CD8-positive, alpha-beta memory T cell (primary cell): ENCODE measurements at places on chromosomes 7 and 10.

- no peak for DNase-seq
Measured at GRCh38 chr7:90604383-90604782, 8.3 kb downstream of the CDK14 start.

GRCh38 chr7:149865437-149865836 is 8.3 kb upstream of the ATP6V0E2 start:
- DNase-seq = peak; percentile 37

GRCh38 chr7:155851892-155852291 is 39.6 kb upstream of the SHH start:
- no peak for DNase-seq

- no peak for DNase-seq
Measured at GRCh38 chr10:3398825-3399646, 226.5 kb upstream of the PITRM1 start.

DNA sequence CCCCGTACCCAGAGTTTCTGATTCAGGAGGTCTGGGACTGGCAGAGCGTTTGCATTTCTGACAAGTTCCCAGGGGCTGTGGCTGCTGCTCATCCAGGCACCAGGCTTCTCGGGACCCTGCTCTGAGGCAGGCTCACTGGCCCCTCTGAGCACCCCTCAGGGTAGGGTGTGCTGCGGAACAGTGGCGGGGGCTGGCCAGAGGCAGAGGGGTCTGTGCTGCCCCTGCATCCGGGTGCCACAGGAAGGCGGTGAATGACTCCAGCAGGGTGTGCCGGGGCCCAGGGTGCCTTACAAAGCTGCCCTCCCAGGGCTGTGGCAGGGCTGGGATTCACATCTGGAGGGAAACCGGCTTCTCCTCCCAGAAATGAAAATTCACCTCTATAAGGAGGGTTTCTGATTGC is 77.4 kb downstream of the CHST15 start:
- DNase-seq = no peak

DNA sequence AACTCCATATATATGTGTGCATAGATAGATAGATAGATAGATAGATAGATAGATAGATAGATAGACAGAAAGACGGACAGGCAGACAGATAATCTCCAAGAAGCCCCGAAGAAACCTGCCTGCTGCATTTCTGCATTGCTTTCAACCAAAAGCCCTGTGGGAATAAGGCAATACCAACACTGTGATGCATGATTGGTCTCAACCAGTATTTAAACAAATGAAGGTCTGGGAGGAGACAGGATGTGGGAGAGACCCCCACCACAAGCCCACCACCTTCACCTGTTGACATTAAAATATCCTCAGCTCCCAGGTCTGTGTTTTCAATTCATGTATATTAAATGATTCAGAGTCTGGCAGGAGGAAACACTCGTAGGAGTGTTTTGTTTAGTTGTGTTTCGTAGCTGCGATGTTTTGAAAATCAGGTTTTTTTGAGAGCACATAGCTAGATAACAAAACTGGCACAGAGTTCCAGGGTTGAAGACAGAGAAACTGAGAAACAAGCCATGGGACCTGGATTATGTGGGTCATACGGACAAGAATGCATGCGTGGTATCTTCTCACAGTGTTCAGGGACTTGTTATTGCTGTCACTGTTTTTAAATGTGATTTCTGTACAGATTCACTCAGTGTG is 200.7 kb upstream of the AHR start:
- no peak for DNase-seq

DNA sequence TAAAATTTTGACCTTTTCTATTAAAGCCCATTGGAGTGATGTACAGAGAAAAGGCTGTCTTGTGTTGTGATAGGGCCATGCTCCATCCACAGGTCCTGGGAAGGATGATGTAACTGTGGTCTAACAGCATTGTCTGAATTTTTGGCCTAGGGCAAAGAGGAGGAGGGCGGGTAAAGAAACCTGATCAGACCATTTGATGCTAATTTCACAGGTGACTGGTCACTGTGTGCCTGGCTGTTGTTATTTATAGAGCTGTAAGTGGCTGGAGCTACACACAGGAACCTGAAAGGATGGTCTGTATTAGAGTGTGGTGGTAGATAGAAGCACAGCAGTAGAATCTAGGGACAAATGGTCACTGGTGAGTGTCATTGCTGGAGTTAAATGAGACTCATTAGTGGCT is 182.1 kb downstream of the AUTS2 start:
- no peak for DNase-seq

- no peak for DNase-seq
Measured at GRCh38 chr10:110765513-110766319, 106.0 kb upstream of the PDCD4 start.

GRCh38 chr7:47333959-47334358 is 248.0 kb downstream of the TNS3 start:
- DNase-seq = no peak

DNA sequence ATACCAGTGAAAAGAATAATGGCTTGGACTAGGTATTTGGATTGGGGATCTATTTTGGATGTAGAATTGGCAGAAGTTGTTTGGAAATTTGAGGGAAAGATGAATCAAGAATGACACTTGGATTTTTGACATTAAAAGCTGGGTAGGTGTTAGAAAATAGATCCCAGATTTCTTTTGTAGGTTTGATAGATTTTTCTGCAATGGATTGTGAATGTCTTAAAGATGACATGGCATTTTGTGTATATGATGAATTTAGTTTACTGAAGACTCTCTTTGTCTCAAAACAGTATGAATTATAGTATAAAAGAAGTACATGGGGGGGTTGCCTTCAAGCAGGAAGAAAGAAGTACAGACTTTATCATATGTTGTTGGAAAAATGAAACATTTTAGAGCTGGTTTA is 75.8 kb downstream of the MPLKIP start:
- DNase-seq = no peak

DNA sequence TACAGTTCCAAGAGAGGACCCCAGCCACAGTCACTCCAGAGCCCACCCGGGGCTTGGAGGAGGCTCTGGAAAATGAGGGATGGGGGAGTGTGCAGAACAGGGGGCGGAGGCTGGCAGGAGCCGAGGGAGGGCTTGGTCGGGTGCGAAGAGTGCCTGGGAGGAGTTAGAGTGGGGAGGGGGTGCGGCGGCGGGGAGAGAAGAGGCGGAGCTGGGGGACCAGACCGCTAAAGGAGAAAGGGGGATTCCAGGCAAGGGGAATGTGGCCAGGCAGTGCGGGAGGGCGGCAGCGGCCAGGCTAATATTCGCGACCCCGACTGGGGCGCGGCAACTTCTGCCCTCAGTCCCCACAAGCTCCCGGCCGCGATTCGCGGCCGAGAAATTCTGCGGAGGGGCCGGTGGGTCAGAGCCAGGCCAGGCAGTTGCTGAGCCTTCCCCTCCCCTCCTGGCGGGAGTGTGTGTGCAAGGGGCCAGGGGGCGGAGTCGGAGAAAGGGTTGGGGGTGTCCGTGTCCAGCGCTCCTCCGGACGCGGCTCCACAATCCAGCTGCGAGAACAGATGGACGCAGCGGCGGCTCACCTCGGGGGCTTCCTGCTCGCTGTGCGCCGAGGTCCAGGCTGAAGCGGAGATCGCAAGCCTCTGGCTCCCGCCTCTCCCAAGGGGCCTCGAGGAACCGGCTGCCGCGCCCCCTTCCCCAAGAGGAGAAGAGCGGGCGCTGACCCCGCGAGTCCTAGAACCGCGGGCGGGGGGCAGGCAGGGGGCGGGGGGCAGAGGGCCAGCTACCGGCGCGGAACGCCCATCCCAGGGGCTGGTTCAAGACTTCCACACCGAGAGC is 612 bp upstream of the SLC18A3 start:
- no peak for DNase-seq
